Posterior vena cava (tissue), 2 donors: ENCODE measurements at places on chromosomes 5 and 9. TPM values are rescaled to one million over a fixed set of nuclear protein-coding genes. Genes with fewer than 3 reads are reported as not detected.

Gene GABRA6
- not detected for total RNA-seq

Gene KIAA0825
- 4.7 TPM for total RNA-seq

Gene PITX1
- 0.97 TPM for total RNA-seq

Gene HRH2
- total RNA-seq = 6.9 TPM

Gene GCNT4
- total RNA-seq = 3.0 TPM

Gene OGN
- 64.0 TPM for total RNA-seq

Gene SEMA5A
- total RNA-seq = 34.1 TPM

Gene IFNK
- not detected for total RNA-seq

Gene MOB3B
- 3.2 TPM for total RNA-seq

Gene DNM1
- 46.5 TPM for total RNA-seq

Gene PSMB7
- 89.1 TPM for total RNA-seq

Gene PPP1R26
- 8.0 TPM for total RNA-seq

Gene PCDHA11
- total RNA-seq = 0.14 TPM

Gene ABHD17B
- total RNA-seq = 22.8 TPM

Gene TLR4
- 18.1 TPM for total RNA-seq

Gene IL5
- total RNA-seq = not detected

Gene ECPAS
- 96.6 TPM for total RNA-seq

Gene PCDHGA3
- total RNA-seq = 2.0 TPM

Gene SPINK13
- total RNA-seq = not detected

Gene COL23A1
- 3.0 TPM for total RNA-seq

Gene RASGRF2
- total RNA-seq = 6.8 TPM

Gene OLFML2A
- total RNA-seq = 9.1 TPM

Gene TAF11L5
- total RNA-seq = not detected

Gene C5
- total RNA-seq = 5.9 TPM

Gene LCN12
- total RNA-seq = 0.88 TPM

Gene AIF1L
- total RNA-seq = 31.2 TPM

Gene CHSY3
- 4.9 TPM for total RNA-seq

Gene PDCD1LG2
- 4.2 TPM for total RNA-seq

Gene ZSWIM6
- 14.0 TPM for total RNA-seq

Gene SPATA31D4
- total RNA-seq = not detected

Gene HSPA4
- 70.4 TPM for total RNA-seq

Gene PJA2
- 171 TPM for total RNA-seq

Gene CRB2
- not detected for total RNA-seq

Gene SOX30
- total RNA-seq = 0.29 TPM

Gene TGFBR1
- total RNA-seq = 91.6 TPM

Gene F12
- 0.93 TPM for total RNA-seq

Gene JAK2
- total RNA-seq = 65.8 TPM

Gene PCDHGB2
- 5.2 TPM for total RNA-seq

Gene SPAG8
- 0.76 TPM for total RNA-seq

Gene EGFLAM
- 6.4 TPM for total RNA-seq

Gene MCC
- total RNA-seq = 14.6 TPM

Gene DNAH5
- 0.57 TPM for total RNA-seq

Gene LMX1B
- total RNA-seq = 1.4 TPM

Gene SLC25A2
- 1.00 TPM for total RNA-seq

Gene TEX53
- total RNA-seq = not detected

Gene IL33
- 93.8 TPM for total RNA-seq

Gene FGF1
- 2.3 TPM for total RNA-seq

Gene PCDHB4
- 4.1 TPM for total RNA-seq

Gene OR2S2
- total RNA-seq = not detected

Gene ZNF169
- total RNA-seq = 4.3 TPM

Gene HRCT1
- 4.8 TPM for total RNA-seq

Gene PCDHB11
- 4.0 TPM for total RNA-seq

Gene TPPP
- 9.8 TPM for total RNA-seq

Gene PSD2
- total RNA-seq = 0.14 TPM

Gene ANP32B
- 98.0 TPM for total RNA-seq

Gene PCDHA12
- total RNA-seq = not detected

Gene PDE8B
- total RNA-seq = 7.7 TPM

Gene TEK
- total RNA-seq = 14.5 TPM
